OCI-M1 (cell line): ENCODE measurements at places on chromosomes 3 and 15.

- no peak for DNase-seq
These were observed 247.4 kb upstream of the TPM1 start for GRCh38 chr15:62795171-62795570.

GRCh38 chr15:55736756-55737155 lies 6.2 kb downstream of the PRTG start:
- no peak for DNase-seq

DNA sequence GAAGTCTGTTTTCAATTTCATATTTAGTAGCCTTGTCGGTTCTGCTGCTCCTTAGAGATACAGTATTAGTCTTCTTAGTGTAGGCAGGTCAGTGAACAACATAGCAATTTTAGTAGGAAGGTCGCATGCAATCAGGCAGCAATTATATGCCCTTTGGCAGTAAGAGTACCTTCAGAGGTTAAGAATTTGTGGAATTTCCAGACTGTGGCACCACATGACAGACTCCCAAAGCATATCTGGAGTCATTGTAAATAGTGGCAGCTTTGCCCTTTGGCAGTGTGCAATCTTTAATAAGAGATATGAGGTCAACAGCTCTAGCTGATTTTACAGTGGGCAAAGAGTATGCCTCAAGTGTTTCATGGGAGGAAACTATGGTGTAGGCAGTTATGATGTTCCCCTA lies 1532.5 kb upstream of the CADM2 start:
- DNase-seq: no peak

DNA sequence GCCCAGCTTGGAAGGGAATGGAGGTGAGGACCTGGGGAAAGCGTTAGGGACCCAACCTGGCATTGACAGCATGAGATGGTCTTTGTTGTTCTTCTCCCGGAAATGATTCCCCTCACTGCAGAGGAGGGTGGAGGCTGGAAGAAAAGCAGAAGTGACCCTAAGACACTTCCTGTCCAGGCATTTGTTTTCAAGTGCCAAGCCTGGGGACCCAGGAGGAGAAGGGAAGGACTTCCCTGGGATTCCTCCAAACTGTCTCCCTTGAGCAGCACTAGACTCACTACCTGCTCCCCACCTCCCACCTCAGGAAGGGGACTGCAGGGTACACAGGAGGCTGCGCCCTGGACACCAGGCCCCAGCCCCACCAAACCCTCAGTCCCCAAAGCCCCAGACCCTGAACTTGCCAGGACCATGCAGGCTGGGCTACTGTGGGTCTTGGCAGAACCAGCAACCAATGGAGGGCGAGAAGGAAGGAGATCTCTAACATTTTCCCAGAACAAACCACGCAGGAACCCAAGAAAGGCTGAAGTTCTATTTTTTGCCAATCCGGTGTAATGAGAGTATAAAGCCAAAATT lies 9.8 kb upstream of the VIPR1 start:
- DNase-seq: peak; percentile 58

DNA sequence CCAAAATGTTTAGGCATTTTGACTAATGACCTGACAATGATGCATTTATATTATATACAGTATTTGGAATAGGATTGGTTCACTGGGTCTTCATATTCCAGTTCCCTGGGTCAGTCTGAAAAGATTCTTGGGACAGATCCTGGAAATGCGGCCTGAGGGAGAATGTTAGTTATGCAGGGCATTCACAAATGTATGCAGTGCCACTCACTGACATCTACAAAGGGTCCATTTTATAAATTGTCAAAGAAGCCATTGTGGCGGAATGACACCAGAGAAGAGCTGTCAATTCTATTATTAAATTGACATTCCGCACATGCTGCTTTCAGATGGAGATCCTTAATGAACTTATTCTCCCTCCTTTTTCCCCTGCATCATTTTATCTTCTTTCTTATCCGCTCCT lies 176.6 kb downstream of the VGLL3 start:
- no peak for DNase-seq

DNA sequence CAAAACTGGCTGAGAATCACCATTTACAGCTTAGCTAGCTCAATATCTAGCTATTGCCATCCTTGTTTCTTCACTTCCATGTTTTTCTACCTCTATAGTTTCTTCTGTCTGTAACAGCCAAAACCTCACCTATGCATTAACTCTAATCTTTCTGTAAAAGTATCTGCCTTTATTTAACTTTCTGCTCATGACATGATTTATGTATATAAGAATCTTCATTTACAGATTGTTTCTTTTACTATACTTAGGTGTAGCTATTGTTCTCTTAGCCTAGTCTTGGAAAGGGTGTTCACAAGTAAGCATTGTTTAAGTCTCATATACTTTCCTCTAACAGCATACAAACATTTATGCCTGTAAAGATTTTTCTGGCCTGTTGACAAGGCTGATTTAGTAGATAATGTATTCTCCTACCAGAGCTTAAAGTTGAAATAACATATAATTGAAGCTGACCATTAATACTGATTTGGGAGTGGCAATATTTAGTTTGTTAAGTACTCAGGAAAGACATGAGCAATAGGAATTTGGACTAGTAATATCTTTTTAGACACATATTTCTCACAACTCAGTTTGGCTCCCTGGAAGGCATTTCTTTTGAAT lies 9.4 kb downstream of the FILIP1L start:
- peak; percentile 63 for DNase-seq

- peak; percentile 59 for DNase-seq
These were observed 63.1 kb downstream of the SERP1 start for GRCh38 chr3:150483226-150483625.

- DNase-seq: no peak
These were observed 311.7 kb upstream of the ZNF717 start for GRCh38 chr3:76096836-76097588.

DNA sequence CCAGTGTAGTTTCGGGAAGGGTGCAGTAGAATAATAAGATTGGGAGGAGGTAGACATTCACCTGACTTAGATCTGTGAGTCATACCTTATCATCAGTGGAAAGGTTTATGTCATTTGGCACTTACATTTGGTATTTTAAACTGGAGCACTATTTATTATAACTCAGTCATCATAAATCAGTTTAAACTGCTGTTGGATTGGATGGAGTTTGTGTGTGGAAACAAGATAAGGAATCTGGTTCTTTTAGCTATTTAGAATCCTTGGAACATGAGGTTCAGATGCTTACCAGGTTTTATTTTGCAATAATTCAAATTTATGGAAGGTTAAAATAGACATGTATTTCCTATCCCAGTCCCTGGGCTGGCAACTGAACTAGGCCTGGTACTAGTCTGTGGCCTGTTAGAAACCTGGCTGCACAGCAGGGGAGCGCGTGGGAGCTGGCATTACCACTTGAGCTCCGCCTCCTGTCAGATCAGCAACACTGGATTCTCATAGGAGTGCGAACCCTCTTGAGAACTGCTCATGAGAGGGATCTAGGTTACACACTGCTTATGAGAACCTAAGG lies 34.5 kb downstream of the ZFAND6 start:
- DNase-seq: peak; percentile 14

DNA sequence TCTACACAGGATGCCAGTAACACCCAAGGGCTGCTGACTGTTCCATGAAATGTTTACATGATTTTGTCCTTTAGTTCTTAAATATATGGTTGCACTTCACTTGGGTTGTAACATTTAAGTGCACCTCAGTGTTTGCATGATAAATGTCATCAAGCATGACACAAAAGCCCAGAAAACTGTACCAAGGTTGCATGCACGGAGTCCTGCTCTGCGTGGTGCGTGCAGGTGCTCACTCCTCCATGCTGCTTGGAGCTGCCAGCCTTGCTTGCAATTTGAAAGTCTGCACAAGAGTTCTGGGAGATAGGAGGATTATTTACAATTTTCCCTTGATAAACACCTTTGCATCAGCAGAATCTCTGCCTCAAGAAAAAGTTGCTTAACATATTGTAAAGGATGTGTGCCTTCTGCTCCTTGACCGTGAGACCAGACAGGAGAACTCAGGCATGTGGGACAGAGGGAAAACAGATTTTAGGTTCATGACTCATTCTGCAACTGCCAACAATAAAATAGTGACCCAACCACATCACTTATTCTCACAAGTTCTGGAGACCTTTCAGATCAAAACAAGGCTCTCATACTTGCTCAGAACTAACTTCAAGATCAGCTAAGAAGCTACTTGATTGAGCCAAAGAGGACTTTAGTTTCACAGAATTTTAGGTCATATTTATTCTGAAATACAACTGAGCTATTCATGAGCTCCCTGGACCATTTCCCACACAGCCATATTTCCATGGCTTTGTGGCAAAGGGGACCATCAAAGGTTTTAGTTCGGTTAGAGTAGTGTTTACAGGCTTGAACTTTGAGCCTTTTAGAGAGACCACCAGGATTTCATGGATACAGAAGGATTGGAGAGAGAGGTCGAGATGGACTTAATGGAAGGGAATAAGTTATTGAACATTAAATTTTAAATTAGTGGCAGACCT lies 128.4 kb upstream of the ZBED2 start:
- DNase-seq: no peak

DNA sequence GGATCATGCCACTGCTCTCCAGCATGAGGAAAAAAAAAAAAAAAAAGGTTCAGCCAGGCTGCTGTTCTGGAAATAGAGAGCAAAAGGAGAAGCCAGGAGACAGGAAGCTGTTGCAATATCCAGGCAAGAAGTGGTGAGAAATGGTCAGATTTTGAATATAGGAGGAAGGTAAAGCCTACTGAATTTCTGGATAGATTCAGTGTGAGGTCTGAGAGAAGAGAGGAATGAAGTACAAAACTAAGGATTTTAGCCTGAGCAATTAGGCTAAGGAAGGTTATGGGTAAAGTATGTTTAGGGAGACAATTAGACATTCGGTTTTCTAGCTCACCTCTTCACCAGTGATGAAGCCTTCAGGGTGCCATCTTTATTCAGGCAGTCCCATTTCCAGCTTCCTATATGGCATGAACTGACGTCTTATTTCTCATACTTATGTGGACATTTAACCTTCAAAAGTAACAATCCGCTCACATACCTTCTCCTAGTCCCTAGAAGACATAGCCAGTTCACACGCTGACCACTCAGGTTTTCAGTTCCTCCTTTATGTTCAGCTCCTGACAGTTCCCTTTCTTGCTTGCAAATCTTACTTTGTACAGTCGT lies 57.2 kb downstream of the KIF9 start:
- DNase-seq: peak; percentile 79

GRCh38 chr3:138774529-138775253 lies 60.0 kb downstream of the PIK3CB start:
- DNase-seq: peak; percentile 69

- DNase-seq: no peak
These were observed 325.8 kb upstream of the CTNNB1 start for GRCh38 chr3:40873476-40873875.

- no peak for DNase-seq
These were observed 442.3 kb upstream of the TPRG1 start for GRCh38 chr3:188729422-188729821.

- peak; percentile 93 for DNase-seq
These were observed 47.0 kb downstream of the ZNF609 start for GRCh38 chr15:64507293-64507802.

GRCh38 chr15:79406210-79406609 lies 25.9 kb upstream of the MINAR1 start:
- DNase-seq: no peak

GRCh38 chr3:74089814-74090213 lies 465.1 kb upstream of the PDZRN3 start:
- DNase-seq: no peak
